Jurkat, Clone E6-1 (cell line): ENCODE measurements at places on chromosomes 13 and 19.

GRCh38 chr13:101490406-101491015 lies 38.0 kb downstream of the ITGBL1 start:
- no peak for DNase-seq

GRCh38 chr13:72617951-72618350 lies 109.5 kb downstream of the MZT1 start:
- DNase-seq: no peak

- no peak for DNase-seq
These were observed 81.0 kb upstream of the UBAC2 start for GRCh38 chr13:99119656-99120055.

DNA sequence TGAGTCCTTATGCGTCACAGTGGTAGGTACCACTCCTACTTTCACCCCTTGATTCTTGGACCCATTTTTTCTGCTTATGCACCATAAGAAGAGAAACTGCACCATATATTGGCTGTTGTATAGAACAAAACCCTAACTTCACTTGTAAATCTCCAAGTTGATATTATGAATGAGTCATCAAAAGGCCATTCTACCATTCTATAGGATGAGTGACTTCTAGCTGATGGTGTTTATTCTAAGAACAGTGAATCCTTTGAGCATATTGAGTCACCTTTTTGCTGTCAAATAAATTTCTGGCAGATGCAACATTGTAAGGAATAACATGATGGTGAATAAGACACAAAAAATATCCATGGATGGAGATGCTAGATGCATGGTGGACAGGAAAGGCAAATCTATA lies 57.7 kb downstream of the POLR1D start:
- DNase-seq: no peak

DNA sequence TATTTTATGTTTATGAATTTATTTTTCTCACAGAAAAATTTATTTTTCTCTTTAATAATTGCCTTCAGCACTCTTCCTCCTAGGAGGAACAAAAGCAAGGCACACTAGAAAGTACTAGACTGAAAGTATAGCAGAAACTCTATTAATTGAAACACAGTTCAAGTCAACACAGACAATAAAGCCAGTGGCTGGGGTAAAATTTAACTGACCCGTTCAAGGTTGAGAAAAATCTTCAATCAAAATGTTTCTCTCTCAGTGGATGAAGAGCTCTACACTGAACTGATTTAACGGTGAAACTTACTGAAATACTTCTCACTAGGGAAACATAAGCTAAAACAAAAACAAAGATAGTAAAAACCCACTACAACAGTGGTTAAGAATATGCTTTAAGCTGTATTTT lies 230.1 kb upstream of the MIR17HG start:
- DNase-seq: no peak

- DNase-seq: no peak
These were observed 63.4 kb downstream of the PEPD start for GRCh38 chr19:33458171-33458633.

- DNase-seq: no peak
These were observed 164.4 kb downstream of the LMO7 start for GRCh38 chr13:75800545-75800944.

DNA sequence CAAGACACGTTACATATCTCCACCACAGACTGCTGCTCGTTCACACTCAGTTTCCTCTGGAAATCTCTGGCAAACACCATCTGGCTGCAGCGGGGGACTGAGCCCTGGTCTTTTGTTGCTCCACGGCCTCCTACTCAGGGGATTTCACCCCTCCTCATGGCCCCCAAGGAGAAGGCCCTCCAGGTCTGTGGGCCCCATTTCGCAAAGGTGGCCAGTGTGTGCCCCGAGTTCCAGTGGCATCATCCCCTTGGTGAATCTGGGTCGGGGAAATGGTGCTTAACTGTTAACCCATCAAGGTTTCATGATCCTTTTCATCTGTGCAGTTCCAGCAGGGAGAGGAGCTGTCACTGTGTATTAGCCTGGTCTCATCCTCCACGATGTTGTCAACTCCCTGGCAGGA lies 235.4 kb upstream of the MAB21L1 start:
- DNase-seq: no peak

DNA sequence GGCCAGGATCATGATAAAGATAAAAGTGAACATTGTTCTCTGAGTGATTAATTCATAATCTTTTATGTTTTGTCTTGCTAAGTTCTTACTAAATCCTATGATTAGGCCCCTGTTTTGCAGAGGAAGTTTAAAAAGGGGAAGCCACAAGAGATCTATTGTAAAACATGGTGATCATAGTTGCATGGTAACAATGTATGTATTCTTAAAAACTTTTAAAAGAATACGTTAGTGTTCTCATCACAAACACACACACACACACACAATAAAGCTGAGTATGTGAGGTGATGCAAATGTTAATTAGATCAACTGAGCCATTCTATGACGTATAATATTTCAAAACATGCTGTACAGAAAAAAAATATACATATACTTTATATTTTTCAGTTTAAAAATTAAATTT lies 51.2 kb downstream of the MBD3L2B start:
- DNase-seq: no peak

DNA sequence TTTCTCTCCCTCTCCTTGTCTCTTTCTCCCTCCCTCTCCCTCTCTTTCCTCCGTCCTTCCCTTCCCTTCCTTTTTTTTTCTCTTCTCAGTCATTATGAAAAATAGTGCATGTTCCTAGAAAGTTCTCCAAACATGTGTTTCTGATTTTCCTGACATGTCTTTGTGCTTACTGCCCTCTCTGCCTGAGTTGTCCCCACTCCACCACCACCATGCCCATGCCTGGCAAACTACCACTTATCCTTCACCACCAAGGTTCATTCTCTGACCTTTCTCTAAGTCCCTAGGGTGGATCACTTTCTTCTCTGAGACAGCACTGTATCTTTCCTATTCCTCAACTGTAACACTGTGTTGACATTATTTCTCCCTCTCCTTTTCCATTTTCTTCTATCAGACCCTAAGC lies 98.2 kb downstream of the LACC1 start:
- no peak for DNase-seq
